PC-3 (cell line): ENCODE measurements at places on chromosomes 7 and 10. TPM values are rescaled to one million over a fixed set of nuclear protein-coding genes. Genes with fewer than 3 reads are reported as not detected.

DNA sequence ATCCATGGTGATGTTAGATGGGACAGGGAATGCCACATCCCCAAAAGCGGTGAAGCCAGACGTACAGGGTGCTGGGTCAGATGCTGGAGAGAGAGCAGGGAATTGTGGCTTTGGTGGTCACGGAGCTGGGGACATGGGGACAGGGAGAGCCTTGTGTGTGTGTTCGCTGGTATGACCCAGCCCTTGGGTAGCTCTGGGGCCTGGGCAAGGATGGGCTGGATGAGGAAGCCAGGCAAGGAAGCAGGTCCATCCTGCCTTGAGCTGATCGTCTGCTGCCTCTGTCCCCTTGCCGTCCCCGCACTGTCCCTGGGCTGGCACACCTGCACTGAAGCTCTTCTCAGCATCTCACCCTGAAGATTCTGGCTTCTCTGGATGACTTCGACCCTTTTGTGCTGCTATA, 15.4 kb upstream of the CLDN4 start:
- no peaks in the 10 kb centered on the region for H3K27me3 ChIP-seq
- H3K36me3 ChIP-seq: no peaks in the 10 kb centered on the region
- DNase-seq: no peak
- no peak overlapping the region for H3K4me3 ChIP-seq
- no peak overlapping the region for H3K27ac ChIP-seq

DNA sequence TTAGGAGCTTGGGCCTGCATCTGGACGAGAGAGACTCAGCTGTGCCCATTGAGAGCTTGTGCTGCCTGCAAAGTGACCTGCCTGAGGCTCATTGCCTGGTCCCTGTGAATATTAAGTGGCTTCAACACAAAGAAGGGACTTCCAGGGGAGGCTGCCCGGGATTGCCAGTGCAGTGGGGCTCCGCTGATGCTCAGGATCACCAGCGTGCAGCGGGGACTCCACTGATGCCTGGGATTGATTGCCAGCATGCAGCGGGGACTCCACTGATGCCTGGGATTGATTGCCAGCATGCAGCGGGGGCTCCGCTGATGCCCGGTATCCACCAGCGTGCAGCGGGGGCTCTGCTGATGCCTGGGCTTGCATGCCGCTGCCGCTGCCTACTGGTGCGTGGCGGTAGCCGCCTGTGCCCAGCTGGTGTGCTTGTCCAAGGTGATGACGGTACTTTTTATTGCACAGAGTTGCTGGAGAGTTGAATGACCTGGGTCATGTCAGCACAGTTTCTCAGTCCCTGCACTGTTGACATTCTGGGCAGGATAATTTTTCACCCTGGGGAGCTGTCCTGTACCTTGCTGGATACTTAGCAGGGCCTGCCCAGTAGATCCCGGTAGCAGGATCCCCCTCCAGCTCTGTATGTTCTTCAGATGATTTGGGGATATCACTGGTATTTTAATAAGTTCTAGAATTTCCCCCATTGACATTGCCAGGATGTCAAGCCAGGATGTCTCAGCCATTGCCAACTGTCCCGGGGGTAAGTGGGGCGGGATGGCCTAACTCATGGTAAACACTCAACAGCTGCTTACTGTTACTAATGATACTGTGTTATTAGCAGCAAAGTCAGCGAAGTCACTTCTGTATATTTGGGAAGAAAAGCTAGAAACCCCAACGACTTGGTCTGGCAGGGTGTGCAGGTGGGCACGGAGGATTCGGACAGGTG, 13.0 kb downstream of the DOCK1 start:
- H3K27ac ChIP-seq: no peak overlapping the region
- H3K36me3 ChIP-seq: no peaks in the 10 kb centered on the region
- no peak overlapping the region for H3K4me3 ChIP-seq

Gene WIPF3
- 3.3 and 3.4 TPM in 2 replicates for total RNA-seq

DNA sequence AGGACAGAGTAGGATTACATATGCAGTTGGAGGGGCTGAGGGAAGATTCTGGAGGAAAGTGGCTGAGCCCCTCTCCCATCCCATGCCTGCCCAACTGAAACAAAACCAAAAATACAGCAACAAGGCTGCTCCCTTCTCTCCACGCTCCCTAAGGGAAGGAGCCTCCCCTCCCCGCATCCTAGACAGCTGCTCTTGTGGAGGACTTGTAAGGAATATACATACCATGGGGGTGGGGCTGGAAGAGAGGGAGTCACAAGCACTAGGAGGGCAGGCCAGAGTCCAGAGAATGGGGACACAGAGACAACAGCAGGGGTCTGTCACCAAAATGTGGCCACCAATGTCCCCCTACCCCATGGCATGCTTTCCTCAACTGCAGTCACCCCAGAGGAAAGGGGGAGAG, 13.2 kb downstream of the LDB1 start:
- H3K27ac ChIP-seq: no peak overlapping the region
- no peak for DNase-seq
- no peaks in the 10 kb centered on the region for H3K4me1 ChIP-seq
- no peak overlapping the region for H3K4me3 ChIP-seq
- H3K27me3 ChIP-seq: no peaks in the 10 kb centered on the region
- peaks cover 6% of the 10 kb centered on the region; the same call in 1 of the 2 replicates for H3K36me3 ChIP-seq

DNA sequence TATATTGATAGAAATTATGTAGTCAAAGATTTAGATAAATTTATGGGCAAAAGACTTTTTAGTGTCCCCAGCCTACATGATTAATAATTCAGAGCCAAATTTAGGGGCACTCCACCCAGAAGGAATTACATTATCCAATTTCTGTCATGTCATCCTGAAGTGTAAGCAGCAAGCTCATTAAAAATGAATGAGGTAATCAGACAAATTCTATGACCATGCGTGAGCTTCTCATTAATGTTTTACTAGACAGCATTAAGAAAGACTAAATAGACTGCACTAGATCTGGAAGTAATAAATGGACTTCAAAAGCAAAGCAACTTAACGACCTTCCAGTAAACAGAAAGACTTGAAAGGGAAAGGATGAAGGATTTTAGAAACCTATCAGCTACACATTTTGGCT, 22.7 kb upstream of the TRUB1 start:
- no peak overlapping the region for H3K27ac ChIP-seq
- H3K4me3 ChIP-seq: no peak overlapping the region
- H3K4me1 ChIP-seq: peaks cover 8% of the 10 kb centered on the region
- H3K27me3 ChIP-seq: no peaks in the 10 kb centered on the region
- DNase-seq: no peak

DNA sequence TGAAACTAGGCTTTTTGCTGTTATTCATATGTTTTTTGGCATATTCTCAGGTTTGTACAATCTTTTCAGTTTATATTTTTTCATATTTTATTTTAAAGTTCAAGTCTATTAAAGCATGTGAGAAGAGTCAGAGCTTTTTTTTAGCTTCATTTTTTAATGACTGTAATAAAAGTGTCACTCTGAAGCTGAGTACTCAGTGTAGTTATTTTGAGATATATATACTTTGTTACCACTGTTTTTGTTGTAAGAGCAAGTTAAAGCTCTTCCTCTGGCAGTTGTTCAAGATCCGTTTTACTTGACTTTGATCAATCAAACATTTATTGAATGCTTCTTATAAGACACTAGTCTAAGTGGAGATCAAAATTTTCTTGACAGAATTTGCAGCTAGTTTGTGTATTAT, 37.5 kb downstream of the CASD1 start:
- H3K4me3 ChIP-seq: no peak overlapping the region
- no peaks in the 10 kb centered on the region for H3K27me3 ChIP-seq
- DNase-seq: no peak
- no peaks in the 10 kb centered on the region for H3K36me3 ChIP-seq
- H3K4me1 ChIP-seq: no peaks in the 10 kb centered on the region

DNA sequence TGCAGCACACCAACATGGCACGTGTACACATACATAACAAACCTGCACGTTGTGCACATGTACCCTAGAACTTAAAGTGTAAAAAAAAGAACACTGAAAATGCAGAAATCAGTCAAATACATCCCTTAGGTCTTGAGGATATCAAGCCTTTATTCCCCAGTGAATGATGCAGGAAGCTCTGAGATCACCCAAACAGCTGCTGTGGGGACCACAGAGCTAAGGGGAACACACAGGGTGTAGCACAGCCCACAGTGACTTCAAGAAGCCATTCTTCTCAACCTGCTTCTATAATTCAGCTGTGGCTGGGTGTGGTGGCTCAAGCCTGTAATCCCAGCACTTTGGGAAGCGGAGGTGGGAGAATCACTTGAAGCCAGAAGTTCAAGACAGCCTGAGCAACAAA, 314.9 kb downstream of the CALN1 start:
- no peaks in the 10 kb centered on the region for H3K36me3 ChIP-seq
- H3K27ac ChIP-seq: no peak overlapping the region
- H3K27me3 ChIP-seq: no peaks in the 10 kb centered on the region
- DNase-seq: no peak
- H3K4me1 ChIP-seq: no peaks in the 10 kb centered on the region
- no peak overlapping the region for H3K4me3 ChIP-seq

DNA sequence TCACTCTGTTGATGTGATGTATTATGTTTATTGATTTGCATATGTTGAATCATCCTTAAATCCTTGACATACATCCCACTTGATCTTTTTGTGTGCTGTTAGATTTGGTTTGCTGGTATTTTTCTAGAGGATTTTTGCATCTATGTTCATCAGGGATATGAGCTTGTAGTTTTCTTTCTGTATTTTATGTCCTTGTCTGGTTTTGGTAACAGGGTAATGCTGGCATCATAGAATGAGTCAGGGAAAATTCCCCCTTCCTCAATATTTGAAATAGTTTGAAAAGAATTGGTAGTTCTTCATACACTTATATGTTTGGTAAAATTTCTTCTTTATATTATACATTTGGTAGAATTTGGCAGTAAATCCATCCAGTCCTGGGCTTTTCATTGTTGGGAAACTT, 89.4 kb upstream of the SLC13A1 start:
- no peaks in the 10 kb centered on the region for H3K27me3 ChIP-seq
- no peaks in the 10 kb centered on the region for H3K4me1 ChIP-seq
- DNase-seq: no peak
- H3K4me3 ChIP-seq: no peak overlapping the region
- no peak overlapping the region for H3K27ac ChIP-seq

DNA sequence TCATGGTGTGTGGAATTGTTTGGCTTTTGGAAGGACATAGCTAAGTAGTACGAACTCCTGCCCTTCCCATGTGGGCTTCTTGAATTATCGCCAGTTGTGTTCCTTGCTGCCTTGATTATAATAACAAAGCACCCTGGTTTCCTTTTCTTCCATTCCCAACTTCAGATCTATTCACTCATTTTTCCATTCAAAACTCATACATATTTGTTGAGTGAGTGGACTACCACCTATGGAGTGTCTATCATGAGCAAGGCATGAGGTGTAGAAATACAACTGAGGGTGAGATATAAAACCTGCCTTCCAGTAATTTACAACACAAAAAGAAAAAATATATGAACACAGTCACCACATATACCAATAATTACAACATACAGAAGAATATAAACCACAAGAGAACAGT, 4.9 kb upstream of the COL17A1 start:
- H3K4me3 ChIP-seq: no peak overlapping the region
- H3K36me3 ChIP-seq: no peaks in the 10 kb centered on the region
- DNase-seq: no peak
- peaks cover 8% of the 10 kb centered on the region for H3K4me1 ChIP-seq
- H3K27me3 ChIP-seq: no peaks in the 10 kb centered on the region

DNA sequence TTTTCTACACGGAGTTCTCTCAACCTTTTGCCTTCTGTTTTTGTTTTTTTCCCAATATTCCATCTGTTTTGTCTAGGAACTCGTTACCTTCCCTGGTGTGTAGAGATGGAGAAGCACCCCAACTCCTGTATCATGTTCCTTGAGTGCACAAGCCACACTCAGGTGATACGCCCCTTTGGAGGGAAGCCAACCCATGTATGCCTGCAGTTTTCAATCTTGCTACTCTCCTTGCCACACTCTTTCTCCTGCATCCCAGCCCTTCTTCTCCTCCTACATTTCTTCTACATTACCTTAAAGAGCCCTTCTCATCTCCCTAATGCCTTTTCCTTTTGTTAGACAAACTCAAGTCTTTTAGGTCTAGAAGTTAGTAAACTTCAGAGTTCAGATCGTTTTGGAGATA, 10.2 kb upstream of the SP4 start:
- DNase-seq: no peak
- no peaks in the 10 kb centered on the region for H3K4me1 ChIP-seq

GRCh38 chr7:55191926-55192692, 173.0 kb upstream of the LANCL2 start:
- H3K4me1 ChIP-seq: peaks cover 17% of the 10 kb centered on the region
- H3K27me3 ChIP-seq: no peaks in the 10 kb centered on the region
- DNase-seq: no peak
- H3K4me3 ChIP-seq: no peak overlapping the region
- peak overlapping the region; percentile 71 for H3K27ac ChIP-seq

DNA sequence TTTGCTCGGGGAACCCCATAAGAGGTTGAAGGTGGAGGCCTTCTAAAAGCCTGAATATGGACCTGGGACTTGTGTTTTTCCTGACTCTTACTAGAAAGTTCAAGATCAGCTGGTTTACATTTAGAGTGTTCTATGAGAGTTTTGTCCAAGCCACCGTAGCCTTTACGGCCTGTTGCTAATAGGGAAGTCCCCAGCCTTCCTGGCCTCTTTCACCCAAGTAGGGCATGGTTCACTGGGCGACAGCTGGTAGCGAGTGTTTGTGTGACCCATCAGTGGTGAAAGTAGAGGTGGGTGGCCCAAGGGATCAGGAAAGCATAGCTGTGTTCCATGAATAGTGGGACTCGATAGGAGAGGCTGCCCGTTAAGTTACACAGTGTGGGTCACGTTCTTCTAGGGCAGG, 60.1 kb downstream of the RABGEF1 start:
- H3K36me3 ChIP-seq: peaks cover 35% of the 10 kb centered on the region
- no peak for DNase-seq
- H3K27ac ChIP-seq: no peak overlapping the region
- no peaks in the 10 kb centered on the region for H3K4me1 ChIP-seq
- H3K27me3 ChIP-seq: no peaks in the 10 kb centered on the region

DNA sequence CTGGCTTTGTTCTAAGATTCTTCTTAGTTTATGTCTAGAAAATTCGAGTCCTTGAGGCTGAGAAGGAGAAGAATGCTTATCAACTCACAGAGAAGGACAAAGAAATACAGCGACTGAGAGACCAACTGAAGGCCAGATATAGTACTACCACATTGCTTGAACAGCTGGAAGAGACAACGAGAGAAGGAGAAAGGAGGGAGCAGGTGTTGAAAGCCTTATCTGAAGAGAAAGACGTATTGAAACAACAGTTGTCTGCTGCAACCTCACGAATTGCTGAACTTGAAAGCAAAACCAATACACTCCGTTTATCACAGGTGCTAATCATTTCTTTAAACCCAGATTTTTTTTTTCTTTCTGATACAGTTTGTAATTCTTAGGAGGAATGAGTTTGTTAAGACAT, 6.7 kb downstream of the CEP55 start:
- no peak for DNase-seq
- H3K27ac ChIP-seq: no peak overlapping the region
- H3K4me3 ChIP-seq: no peak overlapping the region
- H3K27me3 ChIP-seq: no peaks in the 10 kb centered on the region
- peaks cover 7% of the 10 kb centered on the region; the same call in 1 of the 2 replicates for H3K4me1 ChIP-seq

DNA sequence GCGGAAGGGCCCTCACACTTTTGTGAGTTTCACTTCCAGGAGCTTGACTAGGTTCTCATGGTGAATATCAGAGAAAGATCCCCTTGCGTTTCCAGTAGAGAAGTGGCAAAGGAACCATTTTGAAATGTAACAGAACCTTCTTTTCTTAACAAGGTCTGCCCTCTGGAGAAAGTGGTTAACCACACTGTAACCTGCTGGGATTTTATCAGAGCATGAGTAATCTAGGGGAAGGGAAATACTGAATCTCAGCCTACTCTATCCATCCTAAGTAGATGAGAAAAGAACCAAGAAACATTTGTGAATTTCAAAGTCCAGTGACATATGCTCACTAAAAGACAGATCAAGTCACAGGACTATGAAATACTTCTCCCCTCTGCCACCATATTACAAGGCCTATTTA, 235.5 kb downstream of the ZEB1 start:
- peak; percentile 67 for DNase-seq
- H3K27me3 ChIP-seq: no peaks in the 10 kb centered on the region
- no peaks in the 10 kb centered on the region; the same call in 1 of the 2 replicates for H3K36me3 ChIP-seq
- H3K27ac ChIP-seq: no peak overlapping the region
- H3K4me3 ChIP-seq: no peak overlapping the region
- no peaks in the 10 kb centered on the region for H3K4me1 ChIP-seq
